Activated T-helper 1 cell treated with Interleukin-2 at 50 U/mL for 16 hours (primary cell): ENCODE measurements at places on chromosomes 4 and X.

DNA sequence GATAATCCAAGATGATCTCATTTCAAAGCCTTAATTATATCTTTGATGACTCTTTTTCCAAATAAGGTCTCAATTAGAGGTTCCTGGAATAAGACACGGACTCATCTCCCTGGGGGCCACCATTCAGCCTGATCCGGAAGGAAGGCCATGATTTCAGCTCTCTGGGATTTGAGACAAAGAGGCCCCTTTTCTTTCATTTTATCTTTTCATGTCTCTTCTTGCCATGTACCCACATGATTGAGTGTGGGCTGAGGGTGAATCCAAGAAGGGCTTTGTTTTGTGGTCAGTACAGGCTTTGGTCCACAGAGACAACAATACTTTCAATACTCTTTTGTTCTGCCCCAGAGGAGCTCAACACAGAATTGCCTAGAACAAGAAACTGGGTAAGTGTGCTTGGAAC is 261.2 kb downstream of the TRIML1 start:
- no peak for DNase-seq

GRCh38 chrX:102672856-102673255 is 21.6 kb downstream of the GPRASP1 start:
- no peak for DNase-seq

DNA sequence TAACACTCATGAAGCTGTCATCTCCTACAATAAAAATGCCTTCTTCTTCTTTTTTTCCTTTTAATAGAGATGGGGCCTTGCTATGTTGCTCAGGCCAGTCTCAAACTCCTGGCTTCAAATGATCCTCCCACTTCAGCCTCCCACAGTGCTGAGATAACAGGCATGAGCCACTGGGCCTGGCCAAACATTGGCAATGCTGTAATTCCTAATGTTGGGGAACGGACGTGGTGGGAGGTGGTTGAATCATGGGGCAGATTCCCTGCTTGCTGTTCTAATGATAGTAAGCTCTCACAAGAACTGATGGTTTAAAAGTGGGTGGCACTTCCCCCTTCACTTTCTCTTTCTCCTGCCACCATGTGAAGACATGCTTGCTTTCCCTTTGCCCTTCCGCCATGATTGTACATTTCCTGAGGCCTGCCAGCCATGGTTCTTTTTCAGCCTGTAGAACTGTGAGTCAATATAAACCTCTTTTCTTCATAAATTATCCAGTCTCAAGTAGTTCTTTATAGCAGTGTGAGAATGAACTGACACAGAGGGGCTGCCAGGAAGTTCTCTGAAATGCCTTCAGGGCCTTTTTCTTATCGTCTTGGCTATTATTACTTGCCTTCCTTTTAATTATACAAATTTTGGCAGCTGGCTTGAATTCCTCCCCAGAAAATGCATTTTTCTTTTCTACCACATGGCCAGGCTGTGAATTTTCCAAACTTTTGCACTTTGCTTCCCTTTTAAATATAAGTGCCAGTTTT is 93.0 kb downstream of the CENPC start:
- no peak for DNase-seq

DNA sequence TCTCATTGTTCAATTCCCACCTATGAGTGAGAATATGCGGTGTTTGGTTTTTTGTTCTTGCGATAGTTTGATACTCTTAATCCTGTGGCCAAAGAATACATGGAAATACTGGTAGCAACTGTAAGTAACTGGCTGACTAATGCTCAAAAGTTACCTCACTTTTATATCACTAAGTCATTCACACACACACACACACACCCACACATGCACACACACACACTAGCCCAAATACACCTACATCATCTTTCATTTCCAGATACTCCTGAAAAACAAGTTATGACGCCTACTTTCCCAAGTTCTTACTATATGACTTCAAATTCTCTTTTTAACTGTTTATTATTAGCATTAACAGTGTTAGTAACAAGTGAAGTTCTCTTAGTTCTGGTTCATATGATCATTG is 101.3 kb downstream of the DCHS2 start:
- no peak for DNase-seq

DNA sequence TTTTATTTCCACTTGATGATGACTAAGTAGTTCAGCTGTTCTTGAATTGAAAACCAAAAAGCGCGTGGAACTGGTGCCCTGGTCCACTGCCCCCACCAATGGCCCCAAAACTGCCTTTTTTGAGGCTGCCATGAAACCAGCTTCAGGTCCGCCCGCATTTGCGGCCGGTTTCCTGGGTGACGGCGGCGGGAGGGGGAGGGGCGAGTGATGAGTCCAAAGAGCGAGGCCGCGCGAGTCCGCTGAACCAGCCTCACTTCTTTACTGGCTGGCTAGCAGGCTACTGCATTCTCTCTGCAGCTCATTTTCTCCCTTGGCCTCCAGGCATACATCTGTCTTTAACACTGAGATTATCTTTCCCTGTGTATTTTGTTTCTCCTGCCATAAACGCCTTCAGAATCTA is 72.9 kb upstream of the FABP2 start:
- DNase-seq: no peak

- no peak for DNase-seq
Observed at GRCh38 chrX:119095936-119096335, 23.1 kb downstream of the CT47C1 start.

DNA sequence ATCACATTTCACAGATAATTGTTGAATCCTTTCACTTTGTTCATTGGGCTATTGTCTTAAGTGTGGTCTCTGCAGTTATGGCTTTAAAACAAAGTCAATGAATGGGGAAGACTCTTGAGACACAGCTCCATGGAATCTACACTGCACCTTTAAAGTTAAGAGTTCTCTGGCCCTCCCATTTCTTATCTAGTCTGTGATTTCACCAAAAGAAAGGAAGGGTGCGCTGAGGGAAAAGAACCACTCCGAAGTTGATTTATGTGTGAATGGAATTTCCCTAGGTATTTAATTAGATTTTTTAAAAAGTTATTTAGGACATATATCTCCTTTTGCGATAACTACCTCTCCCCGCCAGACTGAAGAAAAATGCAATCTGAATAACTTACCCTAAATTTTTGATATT is 2.5 kb downstream of the SEPTIN11 start:
- no peak for DNase-seq

DNA sequence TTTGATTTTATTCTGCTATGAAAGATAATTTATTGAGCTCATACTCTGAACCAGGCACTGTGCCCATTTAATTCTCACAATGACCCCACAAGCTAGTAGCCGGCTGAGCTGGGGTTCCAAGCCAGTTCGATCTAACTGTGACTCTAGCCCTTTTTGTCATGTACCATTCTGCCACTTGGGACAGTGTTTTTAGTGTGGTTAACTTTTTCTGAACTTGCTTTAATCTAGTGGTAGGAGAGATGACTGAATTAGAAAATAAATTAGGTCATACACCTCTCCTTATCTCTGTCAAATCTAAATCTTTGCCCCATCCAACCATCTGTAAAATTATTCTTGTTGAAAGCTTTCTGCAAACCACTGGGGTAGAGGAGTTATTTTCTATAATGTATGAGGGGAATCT is 136.0 kb downstream of the CBR4 start:
- DNase-seq: no peak

DNA sequence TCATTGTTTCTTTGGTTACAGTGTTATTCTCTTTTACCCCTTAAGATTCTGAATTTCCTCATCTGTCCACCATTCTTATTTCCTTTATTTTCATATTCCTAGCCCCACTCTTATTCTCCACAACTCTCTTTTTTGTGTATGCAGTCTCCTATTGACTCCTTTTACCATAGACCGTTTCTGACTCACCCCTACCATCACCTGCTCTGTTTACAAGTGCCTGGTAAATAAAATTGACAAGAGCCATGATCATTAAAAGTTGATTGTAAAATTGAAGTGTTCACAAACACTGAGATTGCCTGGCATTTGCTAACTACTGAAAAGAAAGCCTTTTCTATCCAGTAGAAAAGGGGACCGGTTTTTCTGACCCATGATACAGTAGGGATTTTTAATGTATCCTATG is 54.4 kb downstream of the MRPL1 start:
- DNase-seq: no peak

DNA sequence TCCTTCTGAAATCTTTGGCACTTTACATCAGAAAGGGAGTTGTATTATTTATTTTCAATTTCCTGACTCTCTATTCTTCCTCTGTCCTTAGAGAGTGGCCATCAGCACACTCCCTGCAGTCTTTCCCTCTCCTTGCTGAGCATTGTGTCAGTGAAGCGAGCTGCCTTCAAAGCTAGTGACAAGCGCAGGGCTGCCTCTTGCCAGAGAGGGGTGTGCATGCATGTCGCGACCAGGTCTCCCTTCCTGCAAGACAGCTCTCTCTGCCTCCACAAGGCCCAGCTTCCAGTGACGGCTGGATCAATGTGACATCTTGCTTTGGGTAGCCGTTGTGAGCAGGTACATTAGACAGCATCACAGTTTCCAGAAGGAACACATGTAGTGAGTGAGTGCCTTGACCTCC is 810.9 kb upstream of the TENM3 start:
- no peak for DNase-seq

DNA sequence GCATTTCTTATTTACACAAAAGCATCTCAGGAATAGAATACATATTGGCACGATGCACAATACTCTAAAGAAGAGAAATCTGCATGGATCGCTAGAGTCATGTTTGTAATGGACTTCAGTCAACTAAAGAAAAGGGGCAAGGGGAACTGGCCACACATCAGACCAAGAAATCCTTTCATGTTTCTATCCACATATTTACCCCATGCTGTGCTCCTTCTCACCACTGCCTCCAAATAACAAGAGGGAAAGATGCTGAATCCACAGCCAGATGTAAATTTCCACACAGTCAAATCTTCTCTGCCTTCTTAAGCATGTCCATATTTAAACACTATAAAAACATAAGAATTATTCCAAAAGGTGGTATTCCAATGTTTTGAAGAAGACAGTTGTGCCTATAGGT is 67.6 kb downstream of the COX18 start:
- no peak for DNase-seq

DNA sequence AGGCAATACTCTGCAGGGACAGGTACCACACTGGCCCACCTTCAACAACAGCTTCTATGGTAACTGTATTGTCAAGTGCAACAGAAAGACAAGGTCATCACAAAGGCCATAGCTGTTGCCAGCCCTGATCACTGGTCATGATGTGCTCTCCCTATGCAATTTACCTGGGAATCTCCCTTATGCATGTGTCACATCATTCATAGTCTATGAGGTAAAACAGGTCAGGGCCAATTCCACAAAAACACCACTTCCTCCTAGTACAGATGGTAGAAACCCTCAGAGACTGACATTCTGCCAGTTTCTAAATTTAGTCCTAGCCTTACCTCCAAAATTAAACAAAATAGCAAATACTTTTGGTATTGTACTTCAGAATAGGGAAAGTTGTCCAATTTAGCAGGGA is 132.8 kb downstream of the MGST2 start:
- no peak for DNase-seq

DNA sequence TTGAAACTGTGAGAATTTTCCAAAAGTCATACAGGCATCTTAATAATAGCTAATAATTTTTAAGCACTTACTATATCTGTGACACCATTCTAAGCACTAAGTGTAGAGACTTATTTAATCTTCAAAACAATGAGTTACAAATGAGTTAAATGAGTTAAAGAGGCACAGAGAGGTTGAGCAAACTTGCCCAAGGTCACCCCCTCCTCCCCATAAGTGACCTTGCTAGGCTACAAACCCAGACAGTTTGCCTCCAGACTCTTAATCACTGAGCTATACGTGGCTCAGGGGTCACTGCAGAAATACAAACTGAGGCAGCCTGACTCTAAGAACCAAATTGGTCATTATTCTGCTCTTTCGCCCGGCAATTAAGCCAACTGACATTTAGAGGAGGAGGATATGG is 15.5 kb downstream of the CTPS2 start:
- DNase-seq: no peak

GRCh38 chr4:54063737-54064316 is 578 bp downstream of the CHIC2 start:
- DNase-seq: peak; percentile 10

GRCh38 chr4:61011051-61011450 is 189.1 kb upstream of the ADGRL3 start:
- no peak for DNase-seq

GRCh38 chr4:184648313-184649025 is 778 bp downstream of the CASP3 start:
- peak; percentile 21 for DNase-seq

DNA sequence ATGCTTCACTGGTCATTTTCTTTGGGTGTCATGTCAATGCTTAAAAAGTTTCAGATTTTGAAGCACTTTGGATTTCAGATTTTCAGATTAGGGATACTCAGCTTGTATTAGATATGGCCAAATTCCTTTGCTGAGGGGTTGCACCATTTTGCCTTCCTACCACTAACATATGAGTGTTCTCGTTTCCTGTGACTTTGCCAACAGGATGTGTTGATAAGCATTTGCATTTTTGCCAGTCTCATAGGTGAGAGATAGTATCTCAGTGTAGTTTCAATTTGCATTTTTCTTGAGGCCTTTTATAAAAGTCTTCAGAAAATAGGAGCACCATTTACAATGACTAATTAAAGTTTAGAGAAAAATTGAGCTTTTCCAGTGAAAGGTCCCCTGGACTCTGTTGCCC is 71.6 kb upstream of the CLCN4 start:
- DNase-seq: no peak

- no peak for DNase-seq
Observed at GRCh38 chr4:79584902-79585301, 176.9 kb upstream of the GK2 start.

DNA sequence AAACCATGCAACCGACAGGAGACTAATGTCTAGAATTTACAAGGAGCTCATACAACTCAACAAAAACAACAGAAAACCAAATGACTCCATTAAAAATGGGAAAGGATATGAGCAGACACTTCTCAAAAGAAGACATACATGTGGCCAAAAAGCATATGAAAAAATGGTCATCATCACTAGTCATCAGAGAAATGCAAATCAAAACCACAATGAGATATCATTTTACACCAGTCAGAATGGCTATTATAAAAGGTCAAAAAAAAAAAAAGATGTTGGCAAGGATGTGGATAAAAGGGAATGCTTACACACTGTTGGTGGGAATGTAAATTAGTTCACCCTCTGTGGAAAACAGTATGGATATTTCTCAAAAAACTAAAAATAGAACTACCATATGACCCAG is 50.5 kb upstream of the CHRDL1 start:
- DNase-seq: no peak

DNA sequence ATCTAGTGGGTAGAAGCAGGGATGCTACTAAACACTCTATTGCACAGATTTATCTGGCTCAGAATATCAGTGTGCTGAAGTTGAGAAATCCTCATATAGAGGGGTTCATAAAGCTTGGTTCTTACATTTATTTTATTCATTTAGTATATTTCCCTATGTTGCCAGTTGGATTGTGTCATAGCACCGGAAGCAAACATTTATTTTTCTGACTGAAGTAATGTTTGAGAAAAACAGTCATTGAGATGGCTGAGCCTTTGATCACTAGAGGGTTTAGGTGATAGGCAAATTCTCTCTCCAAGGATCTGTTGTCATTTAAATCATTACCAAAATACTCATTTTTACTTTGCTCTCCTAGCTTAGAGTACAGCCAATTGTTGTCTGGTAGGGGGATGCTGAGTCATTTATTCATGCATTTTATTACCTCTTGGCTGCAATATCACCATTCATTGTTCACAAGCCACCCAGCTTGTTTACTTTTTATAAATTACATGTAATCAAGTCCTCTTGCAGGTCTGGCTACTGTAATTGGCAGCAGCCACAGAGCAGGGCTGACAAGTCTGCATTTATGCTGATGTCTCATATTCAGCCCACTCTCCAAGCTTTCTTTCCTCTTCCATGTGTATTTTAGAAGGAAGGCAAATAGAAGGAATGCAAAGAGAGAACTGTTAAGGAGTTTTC is 15.2 kb downstream of the GAB1 start:
- DNase-seq: no peak

- DNase-seq: no peak
Observed at GRCh38 chr4:169259271-169259670, 11.5 kb downstream of the SH3RF1 start.
